ENCODE measurements at places on chromosomes 7 and 10. TPM values are rescaled to one million over a fixed set of nuclear protein-coding genes. Genes with fewer than 3 reads are reported as not detected.

- no peak overlapping the region for H3K27ac ChIP-seq
- DNase-seq: no peak
- H3K4me1 ChIP-seq: no peaks in the 10 kb centered on the region
Measured at GRCh38 chr10:127276794-127277462, 80.5 kb upstream of the INSYN2A start.

The FGFBP3 gene
- 1.8 TPM for total RNA-seq

GRCh38 chr10:3766046-3766756, 18.8 kb downstream of the KLF6 start:
- DNase-seq: no peak
- no peaks in the 10 kb centered on the region for H3K27me3 ChIP-seq
- no peak overlapping the region for H3K27ac ChIP-seq
- H3K36me3 ChIP-seq: peaks cover 3% of the 10 kb centered on the region

GRCh38 chr7:70455925-70456324, 676.0 kb upstream of the GALNT17 start:
- peak overlapping the region; percentile 44 for H3K4me3 ChIP-seq
- peak overlapping the region; percentile 80 for H3K27ac ChIP-seq
- H3K4me1 ChIP-seq: peaks cover 53% of the 10 kb centered on the region
- H3K27me3 ChIP-seq: no peaks in the 10 kb centered on the region

DNA sequence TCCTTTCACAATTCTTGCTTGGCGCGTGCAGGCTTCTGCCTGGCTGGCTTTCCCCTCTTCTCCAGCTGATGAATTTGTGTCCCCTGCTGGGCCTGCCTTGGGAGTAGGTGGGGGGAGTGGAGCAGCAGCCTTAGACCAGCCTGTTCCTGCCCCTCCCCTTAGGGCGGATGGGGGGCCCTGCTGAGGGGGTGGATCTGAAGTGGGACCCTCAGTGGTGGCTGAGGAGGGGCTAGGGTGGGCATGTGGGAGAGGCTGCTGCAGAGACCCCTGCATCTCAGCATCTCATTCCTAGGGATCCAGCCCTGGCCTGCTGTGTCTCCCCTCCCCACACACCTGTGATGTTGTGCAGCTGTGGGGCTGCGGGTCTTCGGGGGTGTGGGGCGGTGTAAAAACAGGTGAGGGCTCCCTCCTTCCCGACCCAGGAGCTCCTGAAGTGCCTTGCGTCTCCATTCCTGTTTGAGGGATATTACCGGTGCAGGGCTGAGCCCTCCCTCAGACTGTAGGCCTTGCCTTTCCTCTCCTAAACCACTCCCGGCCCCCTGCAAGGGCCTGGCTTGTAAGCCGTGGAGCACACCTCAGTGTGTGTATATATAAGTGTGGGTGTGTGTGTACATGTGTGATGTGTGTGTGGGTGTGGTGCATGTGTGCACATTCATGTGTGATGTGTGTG, 24.7 kb downstream of the ADCYAP1R1 start:
- H3K4me3 ChIP-seq: no peak overlapping the region
- peaks cover 5% of the 10 kb centered on the region for H3K27me3 ChIP-seq
- no peaks in the 10 kb centered on the region for H3K4me1 ChIP-seq
- no peaks in the 10 kb centered on the region for H3K36me3 ChIP-seq

DNA sequence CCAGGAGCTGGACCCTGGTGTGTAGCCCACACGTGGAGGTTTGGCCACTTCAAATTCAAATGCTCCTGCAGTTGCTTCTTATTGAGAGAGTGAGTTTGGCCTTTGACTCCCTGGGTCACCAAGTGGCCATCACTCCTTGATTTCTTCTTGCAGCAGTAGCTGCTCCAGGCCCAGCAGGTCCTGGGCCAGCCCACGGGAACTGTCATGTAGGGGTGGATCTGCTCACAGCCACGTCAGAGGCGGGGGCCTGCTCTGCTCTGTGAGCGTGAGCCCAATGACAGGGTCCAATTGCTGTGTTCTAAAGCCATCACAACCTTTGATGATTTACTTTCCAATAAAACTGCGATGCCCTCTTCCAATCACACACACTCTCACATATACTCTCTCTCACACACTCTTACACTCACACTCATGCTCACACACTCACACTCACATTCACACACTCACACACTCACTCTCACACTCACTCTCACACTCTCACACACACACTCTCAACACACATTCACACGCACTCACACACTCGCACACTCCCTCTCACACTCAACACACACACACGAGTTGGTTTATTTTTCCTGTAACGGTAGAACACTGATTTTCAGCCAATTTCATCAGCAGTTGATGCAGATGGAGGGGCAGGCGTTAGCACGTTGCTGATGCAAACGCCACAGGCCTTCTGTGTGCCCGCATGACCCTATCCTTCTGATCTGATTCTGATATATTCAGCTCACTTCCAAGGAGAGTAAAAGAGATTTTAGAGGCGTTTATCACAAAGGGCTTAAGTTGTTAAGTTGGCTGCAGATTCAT, 210.7 kb upstream of the PPP2R2D start:
- H3K36me3 ChIP-seq: no peaks in the 10 kb centered on the region
- H3K27ac ChIP-seq: no peak overlapping the region
- no peak for DNase-seq
- no peaks in the 10 kb centered on the region for H3K27me3 ChIP-seq

DNA sequence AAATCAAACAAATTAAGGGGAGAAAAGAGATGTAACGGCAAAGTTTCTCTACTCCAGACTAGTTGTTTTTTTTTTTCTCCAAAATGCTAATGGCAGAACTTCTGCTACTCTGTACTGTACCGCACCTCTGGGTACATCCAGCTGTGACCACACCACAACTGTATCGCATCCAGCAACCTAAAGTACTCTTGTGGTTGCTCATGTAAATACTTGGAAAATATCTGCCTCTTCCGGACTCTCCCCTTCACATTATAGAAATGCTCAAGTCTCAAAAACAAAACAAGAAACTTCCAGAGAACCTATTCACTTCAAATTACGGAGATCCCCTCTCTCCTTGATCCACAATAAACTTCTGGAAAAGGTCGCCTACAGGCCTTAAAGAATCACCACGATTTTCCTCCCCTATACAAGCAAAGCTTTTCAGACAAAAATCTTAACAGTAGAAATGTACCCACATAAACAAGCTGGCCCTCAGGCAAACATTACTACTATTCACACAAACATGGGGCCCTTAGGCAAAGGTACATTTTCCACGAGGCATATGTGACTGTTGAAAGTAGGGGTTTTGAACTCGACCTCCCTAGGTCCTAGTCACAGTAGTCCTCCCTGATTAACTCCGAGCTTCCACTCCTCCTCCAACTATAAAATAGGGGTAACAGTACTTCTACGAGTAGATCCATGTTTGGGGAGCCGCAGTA, 222.9 kb upstream of the MKLN1 start:
- peaks cover 57% of the 10 kb centered on the region for H3K36me3 ChIP-seq
- peak overlapping the region; percentile 81 for H3K27ac ChIP-seq
- H3K4me1 ChIP-seq: peaks cover 73% of the 10 kb centered on the region
- peak overlapping the region; percentile 84 for H3K4me3 ChIP-seq

GRCh38 chr7:28512668-28513440, 100.5 kb downstream of the CREB5 start:
- H3K27ac ChIP-seq: no peak overlapping the region
- H3K4me3 ChIP-seq: no peak overlapping the region
- H3K27me3 ChIP-seq: no peaks in the 10 kb centered on the region
- DNase-seq: no peak
- H3K4me1 ChIP-seq: peaks cover 12% of the 10 kb centered on the region

The PLAC9 gene
- total RNA-seq: not detected

DNA sequence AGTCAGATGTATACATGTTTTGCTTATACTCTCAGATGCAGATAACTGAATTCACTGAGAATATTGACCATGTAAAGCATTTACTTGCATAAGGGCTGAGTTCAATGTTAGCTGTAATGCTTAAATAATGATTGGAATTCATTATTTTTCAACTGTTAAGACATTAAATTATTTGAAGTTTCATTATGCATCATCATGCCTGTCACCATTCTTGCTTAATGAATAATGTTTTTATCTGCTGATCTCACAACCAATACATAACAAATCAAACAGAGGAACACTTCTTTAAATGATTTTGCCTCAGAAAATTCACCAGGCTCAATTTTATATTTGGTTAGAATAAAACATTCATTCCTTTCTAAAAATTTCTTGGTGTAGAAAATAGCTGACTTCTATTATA, 233.4 kb downstream of the GPR37 start:
- no peak overlapping the region for H3K4me3 ChIP-seq
- H3K36me3 ChIP-seq: no peaks in the 10 kb centered on the region

DNA sequence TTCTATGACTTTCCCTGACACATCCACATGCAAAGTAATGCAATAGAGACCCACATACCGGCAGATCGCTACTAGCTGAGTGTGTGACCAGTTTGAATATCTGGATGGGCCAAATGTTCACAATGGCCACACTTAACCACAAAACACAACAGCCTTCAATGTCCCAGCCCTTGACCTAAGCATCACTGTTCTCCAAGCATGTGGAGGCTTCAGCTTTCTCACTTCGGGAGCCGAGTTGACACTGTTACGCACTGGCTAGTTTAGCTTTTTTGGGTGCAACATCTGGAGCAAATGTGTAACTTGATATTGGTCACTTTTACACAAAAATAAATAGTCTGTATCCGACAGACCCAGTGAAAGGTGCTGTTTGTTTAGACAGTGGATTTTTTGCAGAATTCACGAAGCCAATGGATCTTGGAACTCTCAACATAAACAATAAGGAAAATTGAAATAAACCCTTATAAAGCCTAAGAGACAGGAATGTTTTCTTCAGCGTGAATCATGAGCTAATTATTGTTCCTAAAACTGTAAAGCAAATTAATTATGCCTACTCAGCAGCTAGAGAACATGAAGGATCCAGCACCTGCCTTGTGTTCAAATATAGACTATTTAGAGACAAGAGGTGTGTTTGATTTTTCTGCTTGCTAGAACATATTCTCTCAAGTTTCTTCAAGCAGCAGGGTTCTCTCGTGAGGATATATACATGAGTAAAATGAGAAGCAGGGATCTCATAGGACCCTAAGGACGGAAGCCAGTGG, 117.6 kb upstream of the JCAD start:
- no peaks in the 10 kb centered on the region for H3K27me3 ChIP-seq
- no peak overlapping the region for H3K27ac ChIP-seq
- H3K4me3 ChIP-seq: no peak overlapping the region
- DNase-seq: no peak

DNA sequence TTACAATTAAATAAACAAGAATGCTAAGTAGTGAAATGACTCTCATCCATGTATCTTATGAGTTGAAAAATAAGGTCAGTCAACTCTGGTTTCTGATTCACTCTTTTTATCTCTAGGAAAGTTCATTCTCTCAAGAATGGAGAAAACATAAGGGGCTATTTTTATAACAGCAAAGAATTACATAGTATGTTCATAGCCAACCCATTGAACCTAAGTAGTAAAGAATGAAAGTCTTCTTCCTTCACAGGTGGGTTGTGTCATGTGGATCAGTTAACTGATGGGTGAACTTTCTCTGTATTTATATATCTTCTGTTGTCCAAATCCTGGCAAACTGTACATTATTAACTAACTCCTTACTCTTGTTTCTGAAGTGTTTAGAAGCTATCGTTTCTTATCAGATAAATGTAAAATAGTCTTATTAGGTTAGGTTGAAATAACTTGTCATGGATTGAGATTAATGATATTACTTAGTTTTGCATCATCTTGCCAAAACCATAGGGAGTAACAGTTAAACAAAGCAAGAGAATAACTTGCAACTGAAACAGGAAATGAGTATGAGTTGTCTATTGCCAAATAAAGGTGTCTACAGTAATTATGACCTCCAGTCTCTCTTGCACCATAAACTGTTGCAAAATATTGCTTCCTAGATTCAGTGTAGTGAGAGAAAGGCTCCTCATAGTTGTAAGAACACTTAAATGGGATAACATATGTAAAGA, 86.8 kb downstream of the ANKRD7 start:
- no peak overlapping the region for H3K4me3 ChIP-seq
- no peak overlapping the region for H3K27ac ChIP-seq
- DNase-seq: no peak
- H3K36me3 ChIP-seq: no peaks in the 10 kb centered on the region
- no peaks in the 10 kb centered on the region for H3K27me3 ChIP-seq
- no peaks in the 10 kb centered on the region for H3K4me1 ChIP-seq

DNA sequence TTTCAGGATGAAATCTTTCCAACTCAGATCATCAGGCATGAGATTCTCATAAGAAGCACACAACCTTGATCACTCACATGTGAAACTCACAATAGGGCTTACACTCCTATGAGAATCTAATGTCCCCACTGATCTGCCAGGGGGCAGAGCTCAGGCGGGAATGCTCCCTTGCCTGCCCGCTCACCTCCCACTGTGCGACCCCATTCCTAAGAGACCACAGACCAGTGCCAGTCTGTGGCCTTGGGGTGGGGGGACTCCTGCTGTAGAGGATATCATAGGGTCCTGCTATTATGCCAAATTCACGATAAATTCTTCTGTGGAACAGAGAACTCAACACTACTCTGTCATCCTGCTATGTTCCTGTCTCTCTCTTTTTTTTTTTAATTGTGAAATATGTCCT, 5.2 kb upstream of the RASGEF1A start:
- no peak overlapping the region for H3K4me3 ChIP-seq
- no peaks in the 10 kb centered on the region for H3K36me3 ChIP-seq
- DNase-seq: no peak
- H3K27me3 ChIP-seq: peaks cover 43% of the 10 kb centered on the region
- peaks cover under 1% of the 10 kb centered on the region for H3K4me1 ChIP-seq
- no peak overlapping the region for H3K27ac ChIP-seq

The ADRA2A gene
- not detected for total RNA-seq

The DKK1 gene
- not detected for total RNA-seq

GRCh38 chr7:98375664-98376063, 25.2 kb downstream of the BAIAP2L1 start:
- H3K36me3 ChIP-seq: no peaks in the 10 kb centered on the region
- DNase-seq: no peak

The NPFFR1 gene
- total RNA-seq: not detected

GRCh38 chr7:77327067-77327931, 88.8 kb downstream of the GSAP start:
- DNase-seq: no peak
- H3K36me3 ChIP-seq: peaks cover 64% of the 10 kb centered on the region

DNA sequence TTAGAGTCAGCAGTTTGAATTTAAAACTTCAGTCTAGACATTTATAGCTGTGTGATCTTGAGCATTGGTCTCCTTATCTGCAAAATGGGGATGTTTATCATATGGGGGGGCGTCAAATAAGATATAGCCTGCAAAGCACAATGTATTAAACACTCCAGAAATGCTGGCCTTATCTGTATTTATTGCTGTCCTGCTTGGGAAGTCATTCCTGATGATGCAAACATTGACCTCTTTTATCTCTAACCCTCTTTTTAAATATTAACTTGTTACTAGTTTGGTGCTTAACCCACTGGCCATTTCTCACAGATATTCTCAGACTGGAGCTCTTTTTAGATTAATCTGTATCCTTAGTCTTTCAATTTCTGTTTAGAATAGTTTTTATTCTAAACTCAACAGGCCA, 13.2 kb downstream of the MRPS33 start:
- no peak overlapping the region for H3K27ac ChIP-seq
- no peak for DNase-seq
- no peaks in the 10 kb centered on the region for H3K4me1 ChIP-seq
- H3K4me3 ChIP-seq: no peak overlapping the region

The CCNJ gene
- total RNA-seq: 9.8 TPM

GRCh38 chr10:116728526-116729096, 13.8 kb downstream of the HSPA12A start:
- H3K4me3 ChIP-seq: no peak overlapping the region
- peaks cover 11% of the 10 kb centered on the region for H3K27me3 ChIP-seq
- H3K27ac ChIP-seq: no peak overlapping the region
- DNase-seq: no peak
- H3K36me3 ChIP-seq: no peaks in the 10 kb centered on the region

GRCh38 chr7:38753347-38753746, 122.2 kb upstream of the AMPH start:
- DNase-seq: no peak
- H3K36me3 ChIP-seq: peaks cover 86% of the 10 kb centered on the region
- H3K27ac ChIP-seq: no peak overlapping the region
- H3K4me1 ChIP-seq: no peaks in the 10 kb centered on the region

The ELFN1 gene
- total RNA-seq: not detected

Measured in activated B cell treated with CpG ODN at 0.5 μM for 24 hours (primary cell).